ENCODE measurements at places on chromosomes 4 and X.

GRCh38 chr4:153904011-153904410, 115.1 kb upstream of the SFRP2 start:
- DNase-seq = no peak

DNA sequence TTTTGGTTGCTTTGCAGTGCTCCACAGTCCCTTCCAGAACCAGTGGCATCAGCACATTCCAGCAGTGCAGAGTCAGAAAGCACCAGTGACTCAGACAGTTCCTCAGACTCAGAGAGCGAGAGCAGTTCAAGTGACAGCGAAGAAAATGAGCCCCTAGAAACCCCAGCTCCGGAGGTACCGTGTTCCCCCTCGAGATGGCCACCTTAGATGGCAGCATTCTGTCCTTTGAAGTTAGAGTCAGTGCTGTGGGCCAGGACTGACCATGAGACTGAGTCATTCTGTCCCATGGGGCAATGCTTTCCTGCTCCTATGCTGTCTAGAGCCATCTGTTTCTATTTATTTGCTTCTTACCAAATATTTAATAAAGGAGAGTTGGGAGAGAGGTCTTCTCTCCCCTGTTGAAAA, 112.3 kb downstream of the KLHL8 start:
- DNase-seq = no peak

GRCh38 chrX:18649498-18649951, 22.4 kb downstream of the RS1 start:
- no peak for DNase-seq

DNA sequence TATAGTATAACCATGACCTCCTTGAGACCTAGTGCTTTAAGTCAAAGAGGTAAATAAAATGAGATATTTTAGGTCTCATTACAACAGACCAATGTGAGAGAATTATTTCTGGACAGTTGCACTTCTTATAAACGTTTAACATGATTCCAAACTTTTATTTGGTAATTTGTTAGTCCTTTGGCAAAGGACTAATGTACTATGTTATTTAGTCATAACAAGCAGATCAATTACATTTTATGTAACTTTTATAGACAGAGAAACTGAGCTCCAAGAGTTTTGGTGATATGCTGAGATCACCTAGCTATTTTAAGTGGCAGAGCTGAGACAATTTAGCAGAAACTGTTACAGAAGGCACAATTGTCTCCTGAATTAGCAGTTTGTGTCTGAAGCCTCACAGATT, 2.6 kb upstream of the SNCA start:
- no peak for DNase-seq

DNA sequence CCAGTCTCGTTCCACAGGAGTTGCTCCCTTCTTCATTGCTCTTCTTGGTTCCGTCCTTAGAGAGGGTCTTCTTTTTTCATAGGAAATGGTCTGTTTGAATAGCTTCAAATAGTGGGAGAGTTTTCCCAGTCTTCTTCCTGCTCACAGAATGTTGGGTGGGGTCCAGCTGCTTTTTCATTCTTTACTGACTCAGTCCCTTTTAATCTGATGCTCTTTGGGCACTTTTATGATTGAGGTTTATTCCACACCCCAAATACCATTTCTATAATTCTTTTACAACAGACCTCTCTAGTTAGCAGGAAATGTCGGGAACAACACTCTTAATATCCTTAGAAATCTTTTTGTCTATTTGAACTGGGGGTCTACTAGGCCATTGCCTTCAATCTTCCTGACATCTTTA, 239.5 kb downstream of the PRDM5 start:
- DNase-seq = no peak

DNA sequence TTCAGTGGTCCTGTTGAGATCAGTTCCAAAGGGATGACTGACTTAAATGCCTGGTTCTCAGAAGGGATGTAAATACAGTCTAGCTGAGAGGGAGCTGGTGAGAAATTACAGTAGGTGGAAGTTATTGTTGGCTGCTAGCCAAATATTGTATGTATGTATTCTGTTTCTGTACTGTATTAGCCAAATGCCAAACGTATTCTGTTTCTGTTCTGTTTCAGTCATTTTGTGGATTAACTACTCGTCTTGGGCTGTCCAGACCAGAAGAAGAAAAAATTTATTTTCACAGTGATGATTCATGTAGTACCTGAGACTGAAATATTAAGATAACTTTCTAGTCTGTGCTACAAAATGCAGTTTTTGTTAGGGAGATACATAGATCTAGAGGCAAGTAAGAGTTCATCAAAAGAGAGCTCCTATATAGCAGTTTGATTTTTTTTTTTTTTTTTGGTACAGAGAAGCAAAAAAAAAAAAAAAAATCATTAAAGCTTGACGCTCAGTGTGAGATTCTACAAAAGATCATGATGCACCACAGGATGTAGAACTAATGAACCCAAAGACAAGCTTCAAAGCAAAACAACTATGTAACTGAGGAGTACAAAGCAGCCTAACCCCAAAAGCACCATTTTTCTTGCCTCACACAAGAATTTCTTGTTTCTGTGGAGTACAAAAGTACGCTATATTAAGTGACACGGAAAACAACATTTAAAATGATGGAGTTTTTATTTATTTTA, 54.8 kb downstream of the CASP6 start:
- DNase-seq = no peak

GRCh38 chrX:70046978-70047377, 2.8 kb downstream of the AWAT2 start:
- DNase-seq = no peak

DNA sequence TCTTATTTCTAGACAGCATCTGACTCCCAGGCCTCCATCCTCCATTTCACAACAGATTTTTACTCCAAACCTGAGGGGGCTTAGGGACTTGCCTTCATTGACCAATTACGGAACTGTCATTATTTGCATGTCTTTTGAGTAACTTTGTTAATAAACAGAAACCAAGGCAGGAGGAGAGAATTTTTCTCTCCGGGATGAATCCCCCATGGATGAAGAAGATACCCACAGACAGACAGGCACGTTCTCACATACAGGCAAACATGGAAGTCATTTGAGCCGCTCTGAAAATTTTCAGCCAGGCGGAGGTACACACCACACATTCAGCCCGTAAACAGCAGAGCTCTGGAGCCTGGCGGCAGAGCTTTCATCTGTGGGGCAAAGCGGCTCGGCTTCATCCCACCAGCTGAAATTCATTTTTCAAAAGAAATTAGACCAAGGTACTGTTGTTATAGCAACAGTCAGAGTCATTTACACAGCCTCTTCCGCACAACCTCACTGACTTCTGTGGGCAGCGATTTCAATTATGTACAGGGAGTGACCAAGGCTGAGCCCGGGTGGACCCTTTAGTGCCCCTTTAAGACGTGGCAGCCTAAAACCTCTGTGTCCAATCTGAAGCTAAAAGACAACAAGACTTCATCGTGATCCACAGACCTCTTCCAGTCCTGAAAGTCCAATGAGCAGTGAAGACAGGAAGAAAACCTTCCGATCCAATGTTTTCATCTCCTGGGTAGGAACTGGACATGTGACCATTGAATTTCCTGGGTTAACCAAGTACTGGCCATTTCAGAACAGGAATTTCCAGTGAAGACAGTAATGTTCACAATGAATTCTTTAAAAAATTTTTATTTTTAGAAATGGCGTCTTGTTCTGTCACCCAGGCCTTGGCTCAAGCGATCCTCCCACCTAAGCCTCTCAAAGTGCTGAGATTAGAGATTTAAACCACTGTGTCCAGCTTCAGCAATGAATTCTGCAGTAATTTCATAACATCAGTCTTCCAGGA, 237.0 kb downstream of the MGST2 start:
- DNase-seq = no peak

GRCh38 chr4:16544251-16544721, 318.0 kb upstream of the TAPT1 start:
- DNase-seq = no peak

DNA sequence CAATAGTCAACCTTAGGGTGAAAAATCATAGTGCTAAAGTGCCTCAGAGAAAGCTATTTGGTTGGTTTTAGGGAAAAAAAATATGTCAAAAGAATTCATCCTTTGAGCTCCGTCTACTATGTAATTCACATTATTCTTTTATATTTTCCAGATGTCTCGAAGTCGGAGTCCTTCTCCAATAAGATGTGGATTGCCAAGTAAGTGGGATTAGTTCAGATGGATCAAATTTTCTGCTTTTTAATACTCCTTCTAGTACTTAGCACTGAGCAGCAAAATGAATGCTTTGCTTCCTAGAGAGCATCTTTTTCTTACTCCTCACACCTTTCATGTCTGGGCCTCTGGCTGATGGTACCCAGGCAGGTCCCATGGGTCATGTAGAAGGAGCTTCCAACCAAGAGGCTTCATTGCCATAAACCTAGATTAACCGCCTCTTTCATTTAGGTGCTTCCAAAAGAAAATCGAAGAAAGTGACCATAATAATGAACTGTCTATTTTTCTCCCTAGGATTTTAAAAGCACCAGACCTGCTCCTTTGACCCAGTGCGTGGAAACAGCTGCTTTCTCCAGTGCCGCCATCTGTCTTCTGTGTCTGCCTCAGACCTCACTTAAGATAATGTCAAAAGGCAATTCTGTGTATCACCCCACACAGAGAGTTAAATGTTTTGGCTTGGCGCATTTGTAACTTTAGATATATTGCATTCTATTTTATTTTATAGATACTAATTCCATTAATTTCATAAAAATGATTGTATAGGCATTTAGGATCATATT, 43.5 kb downstream of the SPATA18 start:
- no peak for DNase-seq

DNA sequence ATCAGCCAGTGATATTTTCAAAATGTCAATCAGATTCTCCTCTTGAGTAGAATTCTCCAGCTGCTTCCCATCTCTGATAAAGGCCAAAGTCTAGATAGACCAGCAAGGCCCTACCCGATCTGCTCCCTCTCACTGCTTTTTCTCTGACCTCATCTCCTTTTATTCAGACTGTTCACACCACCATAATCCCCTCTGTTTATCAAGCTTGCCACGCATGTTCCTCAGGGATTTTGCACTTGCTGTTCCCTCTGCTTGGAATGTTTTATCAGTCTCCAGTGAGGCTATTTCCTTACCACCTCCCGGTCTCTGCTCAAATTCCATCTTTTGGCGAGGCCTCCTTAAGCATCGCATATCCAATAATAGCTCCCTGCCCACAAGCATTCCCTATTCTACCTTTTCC, 20.1 kb downstream of the NOCT start:
- DNase-seq = no peak

DNA sequence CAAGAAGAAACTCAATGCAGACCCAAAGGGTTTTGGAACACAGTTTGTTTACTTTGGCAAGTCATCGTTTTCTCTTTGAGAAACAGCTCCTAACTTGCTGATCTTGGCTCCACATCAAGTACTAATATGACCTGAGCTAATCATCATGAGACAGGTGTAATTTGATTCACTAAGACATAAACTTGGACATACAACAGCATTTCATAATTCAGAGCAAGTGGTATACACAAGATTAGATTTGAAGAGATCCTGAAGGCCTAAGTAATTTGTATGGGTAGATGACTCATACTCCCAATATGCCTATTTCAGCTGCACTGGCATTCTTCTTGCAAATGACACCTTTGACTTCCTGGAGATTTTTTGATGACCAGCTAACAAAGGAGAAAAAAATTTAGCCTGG, 1521.7 kb downstream of the RPA4 start:
- DNase-seq = no peak

DNA sequence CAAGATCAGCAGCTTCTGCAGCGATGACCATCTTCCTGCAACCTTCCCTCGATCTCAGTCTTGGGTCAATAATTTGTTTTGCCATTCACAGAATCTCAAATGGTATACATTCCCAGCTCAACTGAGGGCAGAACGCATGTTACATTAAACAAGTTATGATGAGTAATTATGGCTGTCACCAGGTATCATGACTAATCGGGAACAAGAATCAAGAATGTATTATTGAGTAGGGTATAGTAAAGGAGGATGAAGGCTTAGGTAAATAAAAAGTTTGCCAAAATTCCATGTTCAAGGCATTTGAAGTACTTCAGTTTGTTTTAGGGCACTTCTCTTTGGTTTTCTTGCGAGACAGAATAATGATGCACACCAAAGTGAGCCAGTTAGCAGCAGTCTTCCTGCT, 194.1 kb downstream of the SH2D1A start:
- no peak for DNase-seq

GRCh38 chr4:139887376-139887802, 221.8 kb downstream of the MGST2 start:
- DNase-seq = no peak

DNA sequence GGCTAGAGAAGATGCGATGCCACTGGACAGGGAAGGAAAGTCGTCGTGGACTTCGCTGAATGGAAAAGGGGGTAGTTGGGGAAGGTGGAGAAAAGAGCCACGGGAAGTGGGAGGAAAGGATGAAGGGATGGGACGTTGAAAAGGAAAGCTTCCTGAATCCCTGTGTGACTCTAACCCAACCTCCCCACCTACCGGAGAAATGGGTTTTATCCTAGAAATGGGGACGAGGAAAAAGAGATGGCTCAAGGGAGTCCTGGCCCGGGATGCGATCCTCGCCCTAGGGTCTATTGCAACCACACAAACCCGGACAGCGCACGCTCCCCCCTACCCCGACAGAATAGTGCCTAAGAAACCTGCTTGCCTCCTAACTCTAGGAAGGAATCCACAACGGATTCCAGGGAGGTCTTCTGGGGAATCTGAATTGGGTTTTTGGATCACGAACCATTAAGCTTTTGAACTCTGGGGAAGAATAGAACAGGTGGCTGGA, 738 bp upstream of the TSPAN5 start:
- DNase-seq = no peak

- DNase-seq = no peak
Observed at GRCh38 chr4:27005905-27006590, 145.4 kb downstream of the STIM2 start.

DNA sequence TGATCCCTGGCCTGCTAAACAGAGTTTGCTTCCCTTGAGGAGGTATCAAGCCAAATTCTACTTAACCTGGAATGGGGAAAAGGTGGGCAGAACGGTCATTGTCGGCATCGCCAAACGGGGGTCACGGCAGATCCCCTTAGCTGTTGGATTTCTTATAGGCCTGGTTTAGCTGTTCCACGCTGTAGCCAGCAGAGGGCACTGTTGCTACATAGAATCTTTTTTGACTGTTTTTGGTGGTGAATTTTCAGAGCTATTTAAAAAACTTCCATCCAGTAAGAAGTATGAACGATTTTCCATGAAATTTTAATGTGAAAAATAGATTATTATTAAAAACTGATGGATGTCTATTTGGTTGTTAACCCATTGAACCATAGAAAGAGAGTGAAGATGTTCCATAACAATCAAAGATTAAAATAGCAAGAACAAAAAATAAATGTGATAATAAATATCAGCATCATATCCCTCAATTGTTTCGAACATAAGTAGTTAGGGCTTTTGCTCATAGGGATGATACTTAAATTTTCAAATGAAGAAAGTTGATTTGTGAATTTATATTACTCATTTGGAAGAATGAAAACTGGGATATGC, 56.6 kb downstream of the LINC00632 start:
- no peak for DNase-seq

Data from breast epithelium (tissue), 4 donors.